ENCODE measurements at places on chromosomes 6 and 20. TPM values are rescaled to one million over a fixed set of nuclear protein-coding genes. Genes with fewer than 3 reads are reported as not detected.

GNRH2 gene
- total RNA-seq: 5.3 TPM

TPD52L1 gene
- total RNA-seq: 72.8 TPM

ME1 gene
- total RNA-seq: 2.0 TPM

C2 gene
- total RNA-seq: 1.9 TPM

PPIL4 gene
- 23.0 TPM for total RNA-seq

CDC25B gene
- 16.9 TPM for total RNA-seq

TCF21 gene
- total RNA-seq: 3.7 TPM

PAX1 gene
- total RNA-seq: not detected

ANKRD6 gene
- 21.5 TPM for total RNA-seq

RHAG gene
- not detected for total RNA-seq

TTI1 gene
- 19.0 TPM for total RNA-seq

PXMP4 gene
- 9.9 TPM for total RNA-seq

PI3 gene
- not detected for total RNA-seq

NRSN2 gene
- 190 TPM for total RNA-seq

SLC35D3 gene
- total RNA-seq: 2.4 TPM

PPP1R16B gene
- total RNA-seq: 0.15 TPM

All from cardiac muscle cell (in vitro differentiated cells and primary cell).